ENCODE measurements at places on chromosomes 13 and 19. TPM values are rescaled to one million over a fixed set of nuclear protein-coding genes. Genes with fewer than 3 reads are reported as not detected.

SOX1 gene
- not detected for polyA plus RNA-seq

DNA sequence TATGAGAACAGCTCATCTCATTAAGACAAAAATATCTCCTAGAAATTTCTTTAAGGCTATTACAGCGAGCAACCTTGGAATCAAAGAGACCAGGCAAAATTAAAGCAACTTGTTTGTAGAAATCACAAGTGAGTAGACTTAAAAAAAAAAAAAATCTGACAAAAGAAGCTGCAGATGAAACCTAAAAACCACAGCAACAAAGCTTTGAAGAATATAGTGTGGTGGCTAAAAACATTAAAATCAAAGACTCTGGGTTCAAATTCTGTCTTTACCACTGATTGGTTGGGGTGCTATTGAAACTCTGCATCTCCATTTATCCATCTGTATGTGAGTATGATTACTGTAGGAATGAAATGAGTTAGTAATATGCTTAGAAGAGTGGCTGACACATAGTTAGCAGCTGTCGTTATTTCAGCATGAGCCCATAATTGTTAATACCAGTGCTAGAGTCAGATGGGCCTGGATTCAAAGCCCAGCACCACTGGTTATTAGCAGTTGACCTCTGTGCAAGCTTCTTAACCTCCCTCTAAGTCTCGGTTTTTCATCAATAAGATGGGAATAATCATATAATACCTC lies 157.6 kb downstream of the FOXO1 start:
- no peak for DNase-seq
- peak overlapping the region; percentile 49 for H3K4me3 ChIP-seq
- H3K27me3 ChIP-seq, result no peaks in the 10 kb centered on the region

- H3K27ac ChIP-seq, result peak overlapping the region; percentile 48
- no peaks in the 10 kb centered on the region for H3K27me3 ChIP-seq
- H3K4me3 ChIP-seq, result peak overlapping the region; percentile 49
- peaks cover 2% of the 10 kb centered on the region for H3K36me3 ChIP-seq
- DNase-seq, result no peak
- H3K4me1 ChIP-seq, result peaks cover 79% of the 10 kb centered on the region
Observed at GRCh38 chr13:99311137-99311536, 3.9 kb upstream of the GPR183 start.

TINCR gene
- polyA plus RNA-seq, result not detected

FFAR3 gene
- polyA plus RNA-seq, result not detected

DNA sequence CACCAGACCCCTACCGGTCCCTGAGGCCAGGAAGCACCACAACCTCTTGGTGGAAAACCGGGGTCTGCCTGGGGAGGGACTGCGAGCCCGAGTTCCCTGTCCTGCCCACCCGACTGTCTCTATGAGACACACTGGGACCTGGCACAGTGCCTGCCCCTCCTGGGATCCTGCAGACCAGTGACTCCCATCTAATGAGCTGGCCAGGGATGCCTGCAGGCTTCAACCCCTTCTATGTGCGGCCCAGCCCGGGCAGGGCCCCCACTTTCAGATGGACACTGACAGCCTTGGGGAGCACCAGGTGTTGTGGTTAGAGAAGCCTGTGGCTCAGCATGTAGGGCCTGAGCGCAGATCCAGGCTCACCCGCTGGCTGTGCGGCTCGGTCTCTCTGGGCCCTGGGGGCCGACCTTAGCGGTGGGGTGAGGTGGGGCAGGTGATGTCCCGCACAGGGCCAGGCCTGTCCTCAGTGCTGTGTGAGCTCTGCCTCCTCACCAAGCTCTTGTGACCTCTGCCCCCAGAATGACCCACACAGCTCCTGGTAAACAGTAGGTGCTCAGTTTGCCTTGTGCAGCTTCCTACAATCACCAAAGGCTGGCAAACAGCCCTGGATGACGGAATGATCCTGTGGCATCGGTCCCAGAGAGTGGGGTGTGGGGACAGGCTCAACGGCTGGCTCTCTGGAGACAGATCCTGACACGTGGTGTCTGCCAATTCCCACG lies 17.9 kb upstream of the CACTIN start:
- no peak overlapping the region for H3K27ac ChIP-seq
- H3K4me3 ChIP-seq, result no peak overlapping the region
- H3K27me3 ChIP-seq, result no peaks in the 10 kb centered on the region
- H3K36me3 ChIP-seq, result peaks cover 8% of the 10 kb centered on the region
- no peaks in the 10 kb centered on the region for H3K4me1 ChIP-seq
- DNase-seq, result no peak

TBC1D17 gene
- polyA plus RNA-seq, result 9.7 TPM

C19orf85 gene
- polyA plus RNA-seq, result not detected

KLK11 gene
- not detected for polyA plus RNA-seq
